HuH-7 (cell line): ENCODE measurements at places on chromosomes 11 and 22.

DNA sequence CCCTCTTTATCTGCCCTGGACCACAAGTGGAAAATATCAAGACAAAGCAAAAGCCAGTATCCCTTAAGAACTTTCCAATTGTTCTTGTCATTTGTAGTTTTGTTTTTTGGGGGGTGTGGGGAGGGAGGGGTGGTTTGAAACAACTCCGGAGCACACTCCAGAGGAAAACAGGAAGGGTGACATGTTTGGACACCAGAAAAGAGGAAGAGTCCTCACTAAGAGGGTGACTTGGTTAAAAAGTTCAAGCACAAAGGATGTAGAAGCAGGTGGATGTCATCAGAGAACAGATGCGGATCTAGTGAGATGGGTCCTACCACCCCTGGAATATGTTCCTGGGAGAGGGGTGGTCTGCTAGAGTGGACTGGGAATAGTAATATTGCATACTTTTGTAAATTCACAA is 25.8 kb downstream of the ADAMTS8 start:
- no peak for DNase-seq

DNA sequence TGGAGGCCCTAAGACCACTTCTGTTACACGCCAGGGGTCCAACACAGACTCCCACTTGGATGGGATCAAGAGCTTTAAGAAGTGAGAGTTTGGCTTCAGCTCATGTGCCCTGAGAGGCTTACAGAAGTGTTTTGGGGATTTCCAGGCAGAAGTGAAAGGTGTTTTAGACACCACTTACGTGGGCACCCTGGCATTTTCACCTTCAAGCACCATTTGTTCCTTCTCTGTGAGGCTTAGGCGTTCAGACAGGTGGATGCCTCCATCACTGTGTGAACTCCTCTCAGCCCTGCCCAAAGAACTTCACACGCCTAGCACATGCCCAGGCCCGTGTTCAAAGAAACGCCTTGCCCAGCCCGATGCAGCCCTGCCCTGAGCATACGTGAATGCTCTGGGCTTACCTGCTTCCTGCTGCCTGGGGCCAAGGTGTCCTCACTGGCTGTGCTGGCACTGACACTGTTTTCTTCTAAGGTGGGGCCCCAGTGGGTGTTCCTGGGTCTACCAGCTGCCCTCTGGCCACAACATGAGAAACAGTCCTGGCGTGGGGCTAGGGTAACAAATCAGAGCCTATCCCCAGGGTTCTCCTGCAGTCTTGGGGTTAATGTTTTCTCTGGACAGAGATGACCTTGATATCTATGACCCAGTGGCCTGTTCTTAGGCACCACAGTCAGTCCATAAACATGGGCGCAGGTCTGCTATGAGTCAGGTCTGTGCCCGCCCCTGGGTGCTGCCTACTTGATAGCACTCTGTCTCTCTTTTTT is 34.0 kb downstream of the AMPD3 start:
- DNase-seq = no peak

- DNase-seq = no peak
Measured at GRCh38 chr11:121929581-121929980, 186.4 kb downstream of the BLID start.

DNA sequence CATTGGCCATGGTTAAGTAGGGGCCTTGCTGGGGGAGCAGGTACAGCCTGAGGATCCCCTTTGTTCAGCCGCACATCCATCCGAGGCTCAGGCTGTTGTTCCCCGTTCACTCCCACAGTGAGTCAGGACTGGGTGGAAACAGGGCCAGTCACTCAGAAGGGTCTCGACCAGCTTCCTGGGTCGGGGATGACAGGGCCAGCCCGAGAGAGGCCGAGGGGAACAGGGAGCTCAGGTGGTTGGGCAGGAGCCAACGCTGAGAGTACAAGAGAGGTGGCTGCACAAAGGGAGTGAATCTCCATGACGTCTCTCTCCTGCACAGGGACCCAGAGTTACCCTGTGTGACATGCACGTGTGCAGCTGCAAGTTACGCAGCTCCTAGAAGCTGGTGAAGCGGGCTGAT is 97.2 kb upstream of the SHANK2 start:
- DNase-seq = no peak

- no peak for DNase-seq
Measured at GRCh38 chr11:119785131-119785530, 56.1 kb upstream of the NECTIN1 start.
